ENCODE measurements at places on chromosomes 2 and 18. TPM values are rescaled to one million over a fixed set of nuclear protein-coding genes. Genes with fewer than 3 reads are reported as not detected.

Gene CHRNA1
- polyA plus RNA-seq: not detected

Gene POTEI
- not detected for polyA plus RNA-seq

Gene IL1R1
- polyA plus RNA-seq: not detected

Gene GBX2
- polyA plus RNA-seq: not detected

Gene ANO7
- polyA plus RNA-seq: not detected

Gene LIPG
- polyA plus RNA-seq: not detected

Gene HAUS1
- polyA plus RNA-seq: 46.0 TPM

Gene REG3G
- not detected for polyA plus RNA-seq

Gene FKBP7
- polyA plus RNA-seq: 2.9 TPM

Gene INPP5D
- 36.4 TPM for polyA plus RNA-seq

Gene DPP10
- not detected for polyA plus RNA-seq

Gene CYTIP
- polyA plus RNA-seq: 155 TPM

Gene TSPYL6
- not detected for polyA plus RNA-seq

Gene PXDN
- polyA plus RNA-seq: 1.4 TPM

Gene CDK15
- polyA plus RNA-seq: not detected
